Stimulated activated CD4-positive, alpha-beta T cell treated with anti-CD3 and anti-CD28 coated beads, Interleukin-4, amount 100 ng/mL, for 1 hour (primary cell): ENCODE measurements at places on chromosomes 1 and 21.

- peak; percentile 79 for DNase-seq
Observed at GRCh38 chr1:119968068-119968492, 71.8 kb upstream of the ADAM30 start.

GRCh38 chr1:8632102-8632501 lies 185.3 kb downstream of the RERE start:
- no peak for DNase-seq

GRCh38 chr1:165610866-165611265 lies 20.2 kb upstream of the MGST3 start:
- DNase-seq, result no peak

- no peak for DNase-seq
Observed at GRCh38 chr1:54464477-54465146, 58.4 kb upstream of the SSBP3 start.
